ENCODE measurements at places on chromosomes 16 and 17.

DNA sequence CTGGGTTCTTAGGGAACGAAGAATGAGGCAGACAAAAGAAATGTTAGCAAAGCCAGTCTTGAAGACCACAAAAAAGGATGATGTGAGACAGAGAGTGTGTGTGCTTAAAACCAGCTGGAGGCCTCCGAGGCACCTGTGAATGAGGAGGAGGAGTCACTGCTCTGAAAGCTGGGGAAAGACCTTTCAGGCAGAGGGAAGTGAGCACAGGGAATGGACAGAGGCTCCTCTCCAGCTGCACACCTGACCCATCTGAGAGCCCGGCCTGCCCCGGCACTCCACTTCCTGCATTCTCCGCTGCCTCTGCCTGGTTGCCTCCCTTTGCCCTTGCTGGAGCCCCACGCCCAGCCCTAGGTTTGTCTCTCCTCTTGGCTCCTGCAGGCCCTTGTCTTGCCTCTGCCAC is 55.2 kb upstream of the SREBF1 start:
- DNase-seq, result no peak

DNA sequence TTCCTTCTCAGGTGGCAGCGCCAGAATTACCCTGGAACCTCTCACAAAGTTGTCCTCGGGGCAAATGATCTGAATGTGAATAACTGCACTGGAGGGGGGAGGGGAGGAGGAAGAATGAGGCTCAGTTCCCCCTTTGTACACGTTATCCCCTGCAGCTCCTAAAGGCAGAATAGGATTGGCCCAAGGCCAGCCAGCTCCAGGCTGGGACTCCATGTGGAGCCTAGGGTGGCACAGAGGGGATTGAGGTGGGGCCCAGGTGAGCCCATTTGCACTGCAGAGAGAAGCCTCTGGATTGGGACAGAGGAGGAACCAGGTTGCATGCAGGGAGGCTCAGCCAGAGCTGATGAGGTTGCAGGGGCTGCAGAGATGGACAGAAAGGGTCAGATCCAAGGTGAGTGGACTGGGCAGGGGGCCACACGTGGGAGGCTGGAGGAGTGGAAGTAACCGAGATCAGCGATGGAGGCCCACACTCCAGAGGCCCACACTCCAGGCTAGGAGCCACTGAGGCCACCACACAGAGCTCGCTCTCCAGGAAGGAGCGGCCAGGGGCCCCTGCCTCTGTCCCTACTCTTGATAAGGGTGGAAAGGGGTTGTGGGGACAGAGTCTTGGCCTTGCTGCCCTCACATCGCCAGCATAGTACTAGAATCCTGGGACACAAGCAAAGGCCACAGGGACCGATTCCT is 78.6 kb downstream of the RBFOX3 start:
- no peak for DNase-seq

- DNase-seq, result no peak
Measured at GRCh38 chr17:13265311-13265710, 247.5 kb upstream of the ELAC2 start.

GRCh38 chr17:80387071-80387470 is 27.9 kb upstream of the ENDOV start:
- no peak for DNase-seq

GRCh38 chr17:73386561-73386960 is 74.8 kb upstream of the CDC42EP4 start:
- no peak for DNase-seq

DNA sequence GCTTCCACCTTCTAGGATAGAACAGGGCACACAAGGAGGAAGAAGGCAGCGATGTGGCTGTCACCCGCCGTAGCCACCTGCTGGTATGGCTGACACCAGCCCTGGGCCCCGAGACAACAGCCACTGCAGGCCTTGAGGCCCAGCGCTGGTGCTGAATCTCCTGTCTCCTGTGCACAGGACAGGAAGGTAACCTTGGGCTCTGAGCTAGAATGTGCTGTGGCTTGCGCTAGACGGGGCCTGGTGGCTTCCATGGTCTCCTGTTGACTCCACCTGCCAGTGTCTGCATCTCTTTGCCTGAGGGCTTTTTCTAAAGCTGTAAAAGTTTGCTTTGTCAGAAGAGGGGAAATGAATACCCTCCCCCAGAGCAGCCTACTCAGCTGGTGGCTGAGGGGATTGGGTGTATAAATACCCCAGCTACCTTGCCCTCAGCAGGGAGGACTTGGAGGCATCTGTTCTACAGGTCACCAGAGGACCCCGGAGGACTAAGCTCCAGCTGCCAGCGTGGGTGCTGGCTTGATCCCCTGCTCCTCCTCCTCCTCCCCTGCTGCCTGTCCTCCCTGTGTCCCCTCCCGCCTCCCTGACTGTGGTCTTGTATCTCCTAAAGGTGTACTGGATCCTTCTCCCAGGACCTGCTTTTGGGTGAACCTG is 76.1 kb upstream of the SDK2 start:
- no peak for DNase-seq

DNA sequence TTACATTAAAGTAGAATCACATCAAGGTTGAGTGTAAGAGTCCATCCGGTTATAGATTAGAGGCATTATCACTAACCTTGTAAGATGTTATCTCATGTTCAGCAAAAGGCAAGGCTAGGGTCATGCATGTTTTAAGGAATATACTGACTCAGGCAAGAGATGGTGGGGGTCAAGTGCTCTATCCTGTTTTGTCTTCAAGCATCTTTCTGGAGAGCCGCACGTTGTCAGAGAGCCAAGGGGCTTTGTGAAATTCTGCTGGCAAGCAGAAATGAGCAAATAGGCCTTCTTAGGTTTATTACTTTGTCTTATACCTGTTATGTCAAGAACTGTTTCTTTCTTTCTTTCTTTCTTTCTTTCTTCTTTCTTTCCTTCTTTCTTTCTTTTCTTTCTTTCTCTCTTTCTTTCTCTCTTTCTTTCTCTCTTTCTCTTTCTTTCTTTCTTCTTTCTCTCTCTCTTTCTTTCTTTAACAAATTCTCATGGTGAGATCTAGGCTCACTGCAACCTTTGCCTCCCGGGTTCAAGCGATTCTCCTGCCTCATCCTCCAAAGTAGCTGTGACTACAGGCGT is 47.3 kb upstream of the IL34 start:
- no peak for DNase-seq

DNA sequence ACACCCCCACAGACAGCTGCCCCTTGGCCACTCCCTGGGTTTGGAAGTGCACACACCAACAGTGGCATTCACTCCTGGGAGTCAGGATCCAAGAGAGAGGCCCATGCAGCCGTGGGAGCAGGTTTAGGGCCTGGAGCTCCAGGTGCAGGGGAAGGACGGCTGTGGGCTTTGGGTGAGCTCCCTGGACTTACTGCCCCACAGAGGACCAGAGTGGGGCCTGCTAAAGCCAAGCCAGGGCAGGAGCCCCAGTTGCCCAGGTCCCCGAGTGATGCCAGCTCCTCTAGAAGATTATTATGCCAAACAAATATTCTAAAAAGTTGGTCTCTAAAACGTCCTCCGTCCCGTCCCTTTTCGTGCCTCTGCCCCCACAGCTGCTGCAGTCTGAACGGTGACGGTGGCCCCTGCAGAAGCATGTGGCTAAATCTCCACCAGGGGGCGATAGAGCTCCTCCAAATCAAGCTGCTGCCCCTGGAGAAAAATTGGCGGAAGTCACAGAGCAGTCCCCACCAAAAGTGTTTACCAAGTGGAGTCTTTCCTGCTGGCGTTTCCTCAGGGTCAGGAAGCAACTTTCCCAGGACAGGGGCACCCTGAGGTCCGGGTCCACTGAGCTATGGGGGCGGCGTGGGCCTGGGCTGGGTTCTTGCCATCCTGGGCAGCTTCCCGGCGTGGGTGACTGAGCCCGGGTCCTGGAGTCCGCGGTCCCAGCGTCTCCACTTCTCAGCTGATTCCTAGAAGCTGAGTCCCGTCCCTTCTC is 4.2 kb downstream of the ARMC7 start:
- DNase-seq, result peak; percentile 83

GRCh38 chr16:15798671-15799070 is 58.2 kb downstream of the MYH11 start:
- no peak for DNase-seq

- DNase-seq, result no peak
Measured at GRCh38 chr17:42315402-42316156, 27.3 kb downstream of the STAT5A start.

- no peak for DNase-seq
Measured at GRCh38 chr17:59796785-59797205, 89.3 kb downstream of the VMP1 start.

- no peak for DNase-seq
Measured at GRCh38 chr16:4213737-4214136, 28.1 kb downstream of the SRL start.

- DNase-seq, result no peak
Measured at GRCh38 chr17:34377078-34377823, 14.2 kb upstream of the CCL1 start.

DNA sequence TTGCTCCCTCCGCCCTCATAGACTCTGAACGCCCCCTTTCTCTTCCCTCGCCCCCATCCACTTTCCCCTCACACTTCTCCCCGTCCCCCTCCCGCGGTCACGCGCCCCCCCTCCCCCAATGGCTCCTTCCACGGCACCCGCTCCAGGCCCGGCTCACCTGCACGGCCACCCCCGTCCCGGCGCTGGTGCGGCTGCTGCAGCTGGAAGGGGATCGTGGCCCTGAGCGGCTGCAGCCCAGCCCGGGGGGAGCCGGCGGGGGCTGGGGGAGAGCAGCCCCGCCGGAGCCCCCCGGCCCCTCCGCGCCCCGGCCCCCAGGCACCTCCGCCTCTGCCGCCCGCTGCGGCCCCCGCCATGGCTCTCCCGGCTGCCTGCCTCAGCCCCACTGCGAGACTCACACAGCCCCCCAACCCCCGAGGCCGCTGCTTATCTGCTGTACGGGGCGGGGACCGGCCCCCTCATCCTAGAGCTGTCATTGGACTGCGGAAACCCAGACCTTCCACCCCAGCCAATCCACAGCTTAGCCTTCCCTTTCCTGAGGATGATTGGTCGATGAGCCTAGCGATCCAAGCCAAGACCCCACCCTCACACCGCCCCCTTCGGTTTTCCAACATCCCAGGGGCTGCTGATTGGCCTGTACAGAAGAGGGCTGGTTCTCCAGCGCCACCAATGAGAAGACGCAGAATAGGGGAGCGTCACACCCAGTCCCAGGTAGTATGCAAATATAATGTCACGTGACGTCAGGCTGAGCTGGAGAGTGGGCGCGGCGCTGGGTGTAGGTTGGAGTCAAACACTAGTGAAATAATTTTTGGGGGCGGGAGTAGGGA is at the start of gene FAM117A:
TSS of gene FAM117A (minus strand) at position 397 of the 824 bp plus-strand sequence. CDS start at position 353, 44 bp downstream.
- DNase-seq, result peak; percentile 98

DNA sequence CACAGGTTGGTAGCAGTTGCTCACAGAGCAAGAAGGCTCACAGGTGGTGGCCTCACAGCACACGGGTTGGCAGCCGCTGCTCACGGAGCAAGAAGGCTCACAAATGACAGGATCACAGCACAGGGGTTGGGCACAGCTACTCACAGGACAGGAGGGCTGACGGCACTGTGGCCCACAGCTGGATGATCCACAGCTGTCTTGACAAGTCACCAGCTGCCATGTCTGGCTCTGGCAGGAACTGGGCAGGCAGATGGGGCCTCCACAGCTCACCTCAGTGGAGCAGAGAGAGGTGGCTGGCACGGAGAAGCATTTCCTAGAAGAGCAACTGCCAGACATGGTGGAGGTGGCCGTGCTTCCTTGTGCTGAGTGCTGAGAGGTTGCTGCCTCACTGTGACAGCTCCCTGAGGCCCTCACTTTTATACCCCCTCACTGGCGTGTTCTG is at the start of gene KRTAP16-1:
TSS of gene KRTAP16-1 (minus strand) at position 392 of the 442 bp plus-strand sequence. CDS start at position 336, 56 bp downstream.
- no peak for DNase-seq

DNA sequence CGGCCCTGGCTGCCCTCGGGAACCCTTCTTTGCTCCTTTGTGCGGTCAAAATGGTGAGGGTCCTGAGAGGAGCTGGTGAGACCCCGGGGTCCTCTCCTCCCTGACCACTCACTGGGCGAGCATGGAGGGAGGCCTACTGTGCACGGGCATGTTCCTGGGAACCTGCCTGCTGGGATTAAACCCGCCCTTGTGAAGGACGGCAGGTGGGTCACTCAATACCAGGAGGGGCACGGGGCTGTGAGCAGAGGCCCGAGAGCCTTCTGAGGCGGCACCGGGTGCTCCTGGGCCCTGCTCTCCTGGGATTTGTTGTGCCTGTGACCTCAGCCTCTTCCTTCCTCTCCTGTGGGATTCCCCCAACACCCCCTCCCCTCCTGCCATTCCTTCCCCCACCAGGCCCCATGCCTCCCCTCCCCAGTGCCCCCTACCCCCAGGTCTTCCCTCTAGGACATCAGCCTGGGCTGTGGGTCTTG is 19.7 kb downstream of the METRNL start:
- no peak for DNase-seq

GRCh38 chr16:56994311-56994710 is 5.0 kb downstream of the NLRC5 start:
- no peak for DNase-seq

- no peak for DNase-seq
Measured at GRCh38 chr16:12628536-12628935, 175.2 kb downstream of the CPPED1 start.

DNA sequence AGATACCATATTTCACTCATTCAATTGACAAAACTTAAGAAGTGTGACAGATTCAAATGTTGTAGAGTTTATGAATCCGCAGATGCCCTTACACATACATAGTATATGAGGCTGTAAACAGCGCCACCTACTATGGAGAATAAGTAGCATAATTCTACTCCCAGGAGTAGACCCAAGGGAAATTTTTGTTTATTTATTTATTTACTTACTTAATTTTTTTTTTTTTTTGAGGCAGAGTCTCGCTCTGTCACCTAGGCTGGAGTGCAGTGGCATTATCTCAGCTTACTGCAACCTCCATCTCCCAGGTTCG is 35.5 kb downstream of the GAN start:
- DNase-seq, result no peak

GRCh38 chr17:63647065-63647725 is 25.0 kb downstream of the MAP3K3 start:
- DNase-seq, result no peak

DNA sequence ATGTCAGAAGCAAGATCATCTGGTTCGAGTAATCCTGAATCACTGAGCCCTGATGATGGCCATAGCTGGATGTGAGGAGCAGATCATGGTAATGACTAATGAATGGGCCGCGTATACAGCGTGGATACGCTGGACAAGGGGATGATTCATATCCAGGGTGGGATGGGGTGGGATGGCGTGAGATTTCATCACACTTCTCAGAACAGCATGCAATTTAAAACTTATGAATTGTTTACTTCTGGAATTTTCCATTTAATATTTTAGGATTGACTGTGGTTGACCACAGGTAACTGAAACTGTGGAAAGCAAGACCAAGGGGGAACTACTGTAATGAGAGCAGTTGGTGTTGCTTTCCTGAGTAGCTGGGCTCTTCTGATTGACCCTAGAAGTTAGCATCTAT is 225.5 kb downstream of the STX8 start:
- DNase-seq, result no peak

DNA sequence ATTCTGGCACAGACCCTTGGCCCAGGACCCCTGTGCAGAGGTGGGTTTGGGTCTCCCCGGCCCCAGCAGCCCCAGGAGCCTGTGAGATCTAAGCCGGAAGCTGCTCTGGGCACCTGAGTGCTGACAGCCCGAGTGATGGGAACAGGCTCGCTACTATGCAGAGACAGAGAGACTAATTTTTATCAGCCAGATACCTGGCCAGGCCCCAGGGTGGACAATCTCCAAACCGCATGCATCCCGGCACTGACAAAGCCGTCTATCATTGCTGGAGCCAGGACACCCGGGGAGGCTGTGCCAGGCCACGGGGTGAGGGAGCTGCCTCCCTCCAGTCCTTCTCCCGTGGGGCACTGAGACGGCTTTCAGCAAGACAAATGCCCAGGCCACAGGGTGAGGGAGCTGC is 25.0 kb downstream of the CBFA2T3 start:
- DNase-seq, result no peak
